ENCODE measurements at places on chromosomes 5 and 9. TPM values are rescaled to one million over a fixed set of nuclear protein-coding genes. Genes with fewer than 3 reads are reported as not detected.

The NOXA1 gene
- 12.3 TPM for polyA plus RNA-seq

The HEMGN gene
- 2.9 TPM for polyA plus RNA-seq

The NR6A1 gene
- polyA plus RNA-seq, result 1.0 TPM

The TTC23L gene
- 4.6 TPM for polyA plus RNA-seq

The MED7 gene
- 20.2 TPM for polyA plus RNA-seq

The FST gene
- polyA plus RNA-seq, result 12.1 TPM

The CDO1 gene
- 26.4 TPM for polyA plus RNA-seq

The FAM153A gene
- 0.12 TPM for polyA plus RNA-seq

The MYOT gene
- polyA plus RNA-seq, result 0.62 TPM

The POLR3G gene
- 3.5 TPM for polyA plus RNA-seq

The FAT2 gene
- 11.0 TPM for polyA plus RNA-seq

The TMEM174 gene
- 27.2 TPM for polyA plus RNA-seq

The PCDHB3 gene
- polyA plus RNA-seq, result 3.7 TPM

The IL4 gene
- polyA plus RNA-seq, result not detected

The KIAA0825 gene
- 3.6 TPM for polyA plus RNA-seq

The PCDHB13 gene
- polyA plus RNA-seq, result 7.5 TPM

The GPR151 gene
- not detected for polyA plus RNA-seq

The CRHBP gene
- polyA plus RNA-seq, result 25.5 TPM
